ENCODE measurements at places on chromosomes 2 and 18. TPM values are rescaled to one million over a fixed set of nuclear protein-coding genes. Genes with fewer than 3 reads are reported as not detected.

DNA sequence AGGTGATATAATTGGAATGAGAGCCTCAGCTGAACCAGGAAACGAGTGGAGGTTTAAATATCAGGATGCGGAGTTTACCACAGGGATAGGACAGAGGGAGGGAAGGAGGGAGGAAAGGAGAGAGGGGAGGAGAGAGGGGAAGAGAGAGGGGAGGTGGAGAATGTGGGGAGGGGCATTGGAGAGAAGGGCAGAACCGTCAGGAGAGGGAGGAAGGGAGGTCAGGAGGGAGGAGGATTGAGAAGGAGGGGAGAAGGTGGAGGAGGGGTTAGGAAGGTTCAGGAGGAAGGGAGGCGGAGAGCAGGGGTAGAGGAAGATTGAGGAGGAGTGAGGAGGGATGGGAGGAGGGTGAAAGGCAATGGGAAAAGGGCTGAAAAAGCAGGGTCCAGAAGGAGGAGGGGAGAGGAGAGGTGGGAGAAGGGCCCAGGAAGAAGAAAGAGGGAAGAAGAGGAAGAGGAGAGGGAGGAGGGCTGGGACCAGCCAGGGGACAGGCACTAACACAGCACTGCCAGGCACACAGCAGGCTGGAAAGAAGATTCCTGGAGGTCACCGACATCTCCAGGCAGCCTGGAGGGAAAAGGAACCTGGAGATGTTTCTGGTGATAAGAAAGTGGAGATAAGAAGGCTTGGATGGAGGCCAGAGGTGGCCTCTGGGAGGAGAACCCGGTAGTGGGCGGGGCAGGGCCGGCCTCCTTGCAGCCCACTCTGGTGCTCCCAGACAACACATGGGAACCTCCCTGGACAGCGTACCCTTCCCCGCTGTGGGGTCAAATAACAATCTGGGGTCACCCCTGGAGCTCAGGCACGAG, 176.7 kb upstream of the SMAD2 start:
- DNase-seq: no peak

Gene IL36A
- not detected for polyA plus RNA-seq

GRCh38 chr2:39497082-39497801, 60.2 kb upstream of the MAP4K3 start:
- DNase-seq: peak; percentile 83

Gene CCDC121
- 13.0 TPM for polyA plus RNA-seq

Gene LDLRAD4
- 15.7 TPM for polyA plus RNA-seq

DNA sequence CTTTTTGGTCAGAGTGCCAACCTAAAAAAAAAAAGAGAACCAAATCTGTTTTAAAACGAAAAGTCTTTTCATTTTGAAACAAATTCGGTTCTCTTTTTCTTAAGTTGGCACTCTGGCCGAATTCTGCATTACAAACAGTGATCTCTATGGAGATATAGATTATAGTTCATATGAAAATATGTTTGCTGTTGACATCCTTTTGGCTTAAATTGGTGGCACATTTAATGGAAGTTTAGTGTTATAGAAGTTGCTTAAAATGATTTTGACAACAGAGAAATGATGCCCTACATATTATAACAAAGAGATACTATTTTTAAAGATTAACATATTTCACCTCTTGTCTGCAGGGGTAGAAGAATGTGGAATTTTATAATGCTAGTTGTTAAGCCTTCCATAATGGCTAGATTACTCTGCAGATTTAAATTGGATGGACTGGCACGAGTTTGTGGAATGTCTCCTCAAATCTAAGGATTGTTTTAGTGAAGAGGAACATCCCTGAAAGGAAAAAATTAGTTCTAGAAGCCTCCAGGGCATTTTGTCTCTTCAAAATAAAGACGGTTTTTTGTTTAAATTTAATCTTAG, 222.9 kb upstream of the CDH2 start:
- no peak for DNase-seq

Gene SPATA3
- not detected for polyA plus RNA-seq

GRCh38 chr18:3044931-3045698, 32.2 kb upstream of the LPIN2 start:
- peak; percentile 76 for DNase-seq

DNA sequence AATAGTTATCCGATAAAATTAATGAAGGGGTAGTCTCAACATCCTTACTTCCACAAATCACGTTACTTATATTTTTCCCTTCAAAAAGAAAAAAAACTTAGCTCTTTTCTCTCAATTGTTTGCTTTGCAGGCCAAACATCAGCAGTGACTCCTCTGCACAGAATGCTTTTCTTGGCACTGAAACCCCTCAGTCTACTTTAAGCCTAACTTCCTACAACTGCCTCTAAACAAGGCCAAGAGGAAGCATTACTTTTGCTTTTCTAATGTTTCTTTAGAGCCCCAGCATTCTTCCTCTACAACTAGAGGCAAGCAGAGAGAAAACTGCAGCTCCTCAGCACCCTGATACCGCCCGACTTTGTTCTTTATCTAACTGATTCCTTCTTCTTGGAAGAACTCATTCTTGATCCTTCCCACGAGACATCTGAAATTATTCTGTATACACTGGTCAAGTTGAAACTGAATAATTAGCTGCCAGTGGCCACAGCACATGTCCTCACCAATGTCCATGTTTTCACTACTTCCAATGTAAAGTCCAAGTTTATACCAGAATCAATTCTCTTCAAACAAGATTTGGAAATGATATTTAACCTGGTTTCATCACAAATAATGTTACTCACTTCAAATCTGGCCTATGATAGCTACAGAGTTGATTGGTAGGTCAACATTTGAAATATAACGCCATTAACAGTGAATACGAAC, 55.3 kb downstream of the DTNB start:
- DNase-seq: peak; percentile 35

DNA sequence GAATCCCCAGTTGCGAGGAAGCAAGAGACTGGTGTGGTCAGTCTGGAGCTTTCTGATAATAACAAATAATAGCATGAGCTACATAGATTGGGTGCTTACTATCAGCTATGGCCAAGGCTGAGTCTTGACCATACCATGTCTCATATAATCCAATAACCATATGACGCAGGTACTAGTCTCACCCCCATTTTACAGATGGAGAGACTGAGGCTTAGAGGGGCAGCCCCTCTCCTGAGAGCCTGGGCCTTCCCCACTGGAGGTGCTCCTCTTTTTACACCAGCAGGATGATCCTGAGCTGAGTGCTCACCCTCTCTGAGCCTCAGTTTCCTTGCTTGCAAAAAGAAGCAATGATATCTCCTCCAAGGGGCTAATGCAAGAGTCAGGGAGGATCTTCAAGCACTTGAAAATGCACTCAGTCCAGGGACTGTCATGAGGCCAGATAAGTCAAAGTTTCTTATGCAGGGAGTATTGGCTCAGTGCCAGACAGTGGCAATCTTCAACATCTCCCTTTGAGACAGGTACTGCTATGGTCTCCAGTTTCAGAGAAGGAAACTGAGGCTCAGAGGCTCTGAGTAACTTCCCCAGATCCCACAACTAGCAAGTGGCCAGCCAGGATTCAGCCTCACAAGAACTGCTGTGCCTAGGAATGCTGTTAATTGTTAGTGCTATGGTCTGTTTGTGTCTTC, 149.7 kb downstream of the TFCP2L1 start:
- no peak for DNase-seq

DNA sequence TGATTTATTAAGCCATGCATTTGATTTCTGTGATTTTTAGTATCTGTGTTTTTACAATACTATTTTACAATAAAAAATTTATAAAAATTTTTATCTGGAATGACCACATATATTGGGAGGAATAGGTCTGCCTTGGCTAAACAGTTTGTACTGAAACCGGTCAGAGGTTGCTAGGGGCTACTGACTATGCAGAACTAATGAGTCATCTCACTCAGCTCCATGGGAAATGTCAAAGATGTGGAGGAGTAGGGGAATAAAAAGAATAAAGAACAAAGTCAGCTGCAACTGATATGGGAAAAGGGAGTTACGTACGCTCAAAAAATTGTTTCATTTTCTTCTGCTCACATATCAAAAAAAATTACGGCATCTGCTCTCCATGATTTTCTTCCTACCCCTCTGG, 8.6 kb upstream of the TMEM163 start:
- DNase-seq: no peak

Gene OSR1
- polyA plus RNA-seq: 50.9 TPM

Gene XDH
- 0.28 TPM for polyA plus RNA-seq

Gene SCN2A
- 0.60 TPM for polyA plus RNA-seq

DNA sequence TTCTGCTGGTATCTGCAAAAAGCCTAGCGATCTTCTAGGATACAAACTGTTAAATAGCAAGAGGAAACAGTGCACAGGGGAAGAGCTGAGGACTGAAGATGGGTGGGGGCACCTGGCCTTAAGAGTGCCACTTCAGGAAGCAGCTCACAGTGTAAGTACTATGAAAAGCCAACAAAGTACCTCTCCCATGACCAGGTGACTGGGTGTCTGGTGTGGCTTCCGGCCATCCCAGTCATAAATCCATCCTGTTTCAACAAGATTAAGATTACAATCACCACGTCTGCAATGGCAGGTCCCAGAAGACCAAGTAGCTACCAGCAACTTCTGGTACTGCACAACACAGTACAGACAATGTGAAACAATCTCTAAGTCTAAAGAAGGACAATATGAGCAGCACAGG, 15.9 kb downstream of the ERFE start:
- DNase-seq: no peak

Gene MOGAT1
- polyA plus RNA-seq: not detected

Gene ABCB11
- polyA plus RNA-seq: 0.04 TPM

Gene FBXO48
- polyA plus RNA-seq: 2.6 TPM

- no peak for DNase-seq
Observed at GRCh38 chr2:175175896-175176295, 5.6 kb downstream of the ATP5MC3 start.

- DNase-seq: no peak
Observed at GRCh38 chr2:223930103-223930976, 14.8 kb downstream of the WDFY1 start.

DNA sequence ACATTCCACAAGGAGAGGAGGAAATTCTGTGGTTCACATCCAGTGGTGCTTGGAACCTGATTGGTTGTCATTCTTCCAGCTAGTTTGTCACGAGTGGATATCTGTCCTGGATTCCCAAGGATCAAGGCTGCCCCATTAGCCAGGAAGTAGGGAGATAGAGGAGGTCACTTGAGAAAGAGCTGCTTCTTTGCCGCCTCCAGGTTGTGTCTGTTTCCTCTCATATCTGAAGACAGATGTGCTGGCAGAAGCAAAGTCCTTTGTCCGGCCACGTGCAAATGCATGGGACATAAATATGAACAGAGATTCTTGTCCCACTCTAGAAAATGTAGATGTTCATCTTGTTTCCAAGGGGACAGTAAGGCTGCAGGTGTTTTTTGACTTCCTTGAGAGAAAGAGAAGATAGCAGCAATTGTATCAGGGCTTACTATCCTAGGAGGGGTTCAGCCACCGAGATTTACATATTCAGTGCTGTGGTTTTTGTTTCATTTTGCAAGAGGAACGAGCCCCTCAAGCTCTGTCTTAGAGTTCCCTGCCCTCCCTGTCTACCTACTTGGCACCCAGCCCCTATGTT, 174.4 kb downstream of the RPIA start:
- DNase-seq: no peak

Gene PPP1R1C
- polyA plus RNA-seq: 2.8 TPM

DNA sequence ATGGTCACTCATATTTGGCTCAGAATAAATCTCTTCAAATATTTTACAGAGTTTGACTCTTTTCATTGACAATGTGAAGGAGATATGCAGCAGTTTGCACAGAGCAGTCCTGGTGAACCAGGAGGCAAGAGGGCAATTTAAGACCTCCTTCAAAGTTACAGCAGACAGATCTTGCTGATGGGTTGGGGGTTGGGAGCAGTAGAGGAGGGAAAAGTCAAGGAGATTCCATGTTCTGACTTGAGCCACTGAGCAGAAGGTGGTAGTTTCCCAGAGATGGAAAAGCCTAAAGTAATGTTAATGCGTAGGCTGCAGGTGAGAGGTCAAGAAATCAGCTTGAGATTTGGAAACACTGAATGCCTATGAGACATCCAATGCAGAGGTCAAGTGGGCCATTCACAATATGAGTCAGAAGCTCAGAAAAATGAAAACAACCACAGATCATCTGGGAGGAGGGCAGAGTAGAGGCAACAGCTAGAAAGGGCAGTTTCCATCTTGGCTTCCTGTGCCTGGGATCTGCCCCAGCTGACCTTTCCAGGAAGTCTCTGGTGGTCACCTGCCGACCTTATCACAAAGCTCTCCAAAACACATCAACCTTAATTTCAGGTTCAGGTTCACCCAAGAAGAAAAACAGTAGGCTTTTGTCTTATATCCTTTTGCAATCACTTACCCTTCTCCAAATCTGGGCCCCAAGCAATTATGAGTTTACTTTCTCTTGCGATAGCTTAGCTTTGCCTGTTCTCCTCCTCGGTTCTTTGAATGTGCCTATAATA, 197.5 kb upstream of the ARL4C start:
- no peak for DNase-seq

DNA sequence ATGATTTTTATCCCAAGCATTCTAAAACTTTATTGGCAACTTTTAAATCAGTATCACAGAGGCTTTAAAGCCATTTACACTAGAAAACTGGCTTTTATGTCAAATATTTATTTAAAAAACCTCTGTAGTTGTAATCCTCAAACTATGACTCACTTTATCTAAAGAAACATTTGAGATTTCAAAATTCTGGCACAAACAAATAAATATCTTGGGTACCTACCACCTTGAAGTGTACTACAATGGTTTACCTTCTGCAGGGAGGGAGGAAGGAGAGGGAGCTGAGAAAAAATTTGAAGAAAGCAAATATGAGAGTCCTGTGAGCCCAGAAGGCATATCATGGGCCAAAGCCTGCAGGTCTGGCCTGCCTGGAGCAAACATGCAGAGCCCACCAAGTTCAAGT, 155.6 kb downstream of the NCKAP5 start:
- no peak for DNase-seq

DNA sequence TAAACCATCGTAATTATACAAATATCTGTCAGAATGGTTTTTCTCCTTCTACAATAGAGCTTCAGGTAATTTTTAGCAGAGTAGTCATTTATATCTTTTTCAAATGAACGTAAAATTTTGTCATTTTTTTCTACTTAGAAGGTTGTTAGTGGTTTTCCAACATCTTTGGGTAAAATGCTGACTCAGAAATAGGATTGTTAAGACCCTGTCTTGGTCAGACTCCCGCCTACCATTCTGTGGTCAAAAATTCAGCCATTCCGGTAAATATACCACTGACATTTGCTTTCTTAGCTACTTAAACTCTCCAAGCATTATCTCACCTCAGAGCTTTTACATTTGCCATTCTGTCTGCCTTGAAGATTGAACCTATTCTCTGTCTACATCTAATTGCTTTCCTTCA, 154.1 kb upstream of the CDH19 start:
- DNase-seq: no peak

Gene IL1RL2
- 1.7 TPM for polyA plus RNA-seq

- no peak for DNase-seq
Observed at GRCh38 chr18:8242151-8242696, 367.0 kb upstream of the RAB12 start.

- no peak for DNase-seq
Observed at GRCh38 chr2:142843731-142844130, 33.7 kb upstream of the KYNU start.

Gene RIT2
- not detected for polyA plus RNA-seq

DNA sequence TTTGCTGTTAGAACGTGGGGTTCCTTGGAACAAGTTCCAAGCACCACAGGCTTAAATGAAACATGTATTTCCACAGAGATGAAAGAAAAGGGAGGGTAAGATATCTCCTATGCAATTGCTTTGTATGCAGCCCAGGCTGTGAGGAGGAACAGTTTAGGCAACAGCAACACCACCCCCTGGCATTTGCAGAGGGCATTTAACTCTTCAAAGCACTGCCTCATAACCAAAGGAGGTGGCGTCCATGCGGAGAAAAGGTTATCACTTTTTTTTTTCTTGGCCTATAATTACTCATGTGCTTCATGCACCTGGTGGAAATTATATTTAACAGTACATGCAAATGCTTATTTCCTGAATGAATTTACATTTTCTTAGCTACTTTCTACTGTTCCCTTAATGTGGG, 286.0 kb downstream of the LPIN1 start:
- DNase-seq: no peak

- DNase-seq: no peak
Observed at GRCh38 chr2:232875256-232876121, 5.4 kb downstream of the SNORC start.

All from left lung (tissue), 14 donors.